ENCODE measurements at places on chromosomes 16 and 17.

DNA sequence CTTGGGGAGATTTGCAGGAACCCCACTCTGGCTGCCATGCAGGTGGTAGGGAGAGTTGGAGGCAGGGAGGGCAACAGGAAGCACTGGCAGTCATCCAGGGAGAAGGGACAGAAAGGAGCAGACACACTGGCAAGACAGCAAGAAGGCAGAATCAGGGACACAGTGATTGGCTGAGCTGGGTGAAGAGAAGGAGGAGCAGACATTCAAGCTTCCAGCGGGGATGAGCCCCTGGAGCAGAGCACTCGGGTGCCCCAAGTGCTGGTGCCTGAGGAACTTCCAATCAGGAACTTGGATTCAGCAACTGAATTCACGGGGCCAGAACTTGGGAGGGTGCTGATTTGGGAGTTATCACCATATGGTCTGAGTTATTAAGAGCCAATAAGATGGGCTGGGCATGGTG lies 6.3 kb upstream of the ITGA3 start:
- no peak for DNase-seq

- no peak for DNase-seq
Measured at GRCh38 chr16:12951392-12951791, 50.0 kb downstream of the SHISA9 start.

DNA sequence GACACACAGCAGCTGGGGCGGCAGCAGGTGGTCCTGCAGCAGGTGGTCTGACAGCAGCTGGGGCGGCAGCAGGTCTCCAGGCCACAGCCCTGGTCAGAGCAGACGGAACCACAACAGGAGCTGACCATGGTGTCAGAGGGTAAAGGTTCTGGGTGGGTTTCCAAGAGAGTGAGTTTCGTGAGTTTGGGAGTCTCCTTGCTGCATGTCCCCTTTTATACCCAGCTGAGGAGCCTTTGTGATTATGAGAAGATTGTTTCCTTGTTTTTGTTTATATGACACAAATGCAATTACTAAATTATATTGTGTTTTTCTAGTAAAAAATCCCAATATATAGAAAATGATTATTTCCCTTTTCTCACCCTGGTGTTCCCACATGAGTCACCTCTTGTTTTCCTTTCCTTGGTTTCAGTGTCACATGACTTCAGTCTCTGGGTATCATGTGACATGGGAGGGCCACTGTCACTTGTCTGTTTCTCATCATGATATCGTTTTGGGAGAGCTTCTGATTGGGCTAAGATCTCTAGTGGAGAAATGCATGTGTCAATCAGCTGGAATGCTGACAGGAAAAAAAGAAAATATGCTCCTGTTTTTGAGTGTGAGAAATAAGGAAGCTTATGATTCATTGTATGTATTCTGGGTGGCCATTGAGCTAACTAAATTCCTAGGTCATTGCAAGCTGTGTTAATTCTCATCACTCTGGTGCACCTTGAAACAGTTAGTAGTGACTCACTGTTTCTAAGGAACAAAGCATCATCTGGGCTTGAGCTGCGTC lies at the start of gene KRTAP4-6:
KRTAP4-6 (minus strand) TSS at position 185 of the 772 bp plus-strand sequence; CDS start at position 128, 57 bp downstream.
- DNase-seq, result no peak

- no peak for DNase-seq
Measured at GRCh38 chr17:80268427-80268826, 7.8 kb downstream of the RNF213 start.

DNA sequence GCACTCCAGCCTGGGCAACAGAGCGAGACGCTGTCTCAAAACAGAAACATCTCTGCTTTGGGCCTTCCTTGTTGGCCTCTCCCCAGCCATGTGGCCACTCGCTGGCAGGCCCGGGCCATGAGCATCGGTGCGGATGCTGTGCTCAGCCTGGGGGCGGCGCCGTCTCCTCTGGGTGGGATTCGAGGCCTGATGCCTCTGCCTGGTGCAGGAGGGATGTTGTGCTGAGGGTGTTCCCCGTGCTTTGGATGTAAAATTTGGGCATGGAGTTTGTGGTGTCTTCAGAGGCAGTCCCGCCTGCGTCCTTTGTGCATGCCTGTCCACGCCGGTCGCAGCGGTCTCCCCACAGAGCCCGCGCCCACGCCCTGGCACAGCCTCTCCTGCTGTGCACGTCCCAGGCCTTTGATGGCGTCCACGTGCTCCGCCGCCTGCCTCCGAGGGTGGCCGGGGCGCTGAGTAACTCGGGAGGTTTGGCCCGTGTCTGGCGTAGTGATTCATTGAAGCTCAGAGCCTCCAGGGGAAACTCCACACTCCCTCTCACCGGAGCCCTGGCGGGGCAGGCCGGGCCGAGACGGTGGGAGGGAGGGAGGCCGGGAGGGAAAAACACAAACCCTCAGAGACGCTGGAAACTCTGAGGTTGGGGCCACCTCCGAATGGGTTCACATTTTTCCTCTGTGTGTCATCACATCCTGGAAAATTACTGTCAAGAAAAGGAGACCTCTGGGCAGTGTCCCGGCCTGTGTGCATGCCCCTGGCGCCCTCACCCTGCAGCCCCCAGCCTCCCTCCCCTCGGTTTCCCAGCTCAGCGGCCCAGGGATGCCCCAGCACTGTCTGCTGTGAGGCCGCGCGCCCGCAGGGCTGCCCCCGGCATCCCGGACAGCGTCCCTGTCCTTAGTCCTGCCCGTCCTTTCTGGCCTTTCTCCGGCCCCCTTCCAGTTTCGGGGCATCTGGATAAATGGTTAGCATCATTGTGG lies 19.0 kb downstream of the CENPX start:
- DNase-seq, result peak; percentile 79

DNA sequence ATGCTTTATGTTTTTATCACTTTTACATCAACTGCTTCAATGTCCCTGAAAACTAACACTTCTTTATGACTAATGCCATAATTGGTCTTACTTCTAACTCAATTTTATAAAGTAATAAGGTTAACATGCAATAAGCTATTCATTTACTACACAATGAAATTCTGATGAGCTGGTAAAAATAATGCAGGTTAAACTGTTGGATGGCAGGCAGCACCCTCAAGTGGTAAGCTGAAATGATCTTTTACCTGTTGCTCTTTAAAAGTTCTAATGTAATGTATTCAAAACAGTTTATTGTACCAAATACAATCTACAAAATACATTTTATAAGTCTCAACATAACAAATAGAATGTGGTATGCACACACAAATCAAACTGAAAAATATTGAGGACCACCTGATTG lies 1280.3 kb downstream of the CDH8 start:
- no peak for DNase-seq

- DNase-seq, result no peak
Measured at GRCh38 chr16:30010844-30011713, at the start of gene DOC2A. Gene DOC2A, minus strand, starts transcription at chr16:30011027. Its CDS starts 805 bp downstream, at chr16:30010222.

GRCh38 chr16:22784690-22785214 lies 29.2 kb upstream of the HS3ST2 start:
- DNase-seq, result no peak

- DNase-seq, result no peak
Measured at GRCh38 chr16:41439-42068, 11.9 kb downstream of the POLR3K start.

- no peak for DNase-seq
Measured at GRCh38 chr16:6482696-6483468, 849.8 kb upstream of the RBFOX1 start.

Data from ureter (tissue), 1 donor.